Esophagus muscularis mucosa (tissue), 4 donors: ENCODE measurements at places on chromosomes 6 and 20. TPM values are rescaled to one million over a fixed set of nuclear protein-coding genes. Genes with fewer than 3 reads are reported as not detected.

- DNase-seq = no peak
Measured at GRCh38 chr6:149209871-149210775, 107.4 kb upstream of the TAB2 start.

GRCh38 chr6:141963543-141964295, 169.0 kb upstream of the GJE1 start:
- no peak for DNase-seq

DNA sequence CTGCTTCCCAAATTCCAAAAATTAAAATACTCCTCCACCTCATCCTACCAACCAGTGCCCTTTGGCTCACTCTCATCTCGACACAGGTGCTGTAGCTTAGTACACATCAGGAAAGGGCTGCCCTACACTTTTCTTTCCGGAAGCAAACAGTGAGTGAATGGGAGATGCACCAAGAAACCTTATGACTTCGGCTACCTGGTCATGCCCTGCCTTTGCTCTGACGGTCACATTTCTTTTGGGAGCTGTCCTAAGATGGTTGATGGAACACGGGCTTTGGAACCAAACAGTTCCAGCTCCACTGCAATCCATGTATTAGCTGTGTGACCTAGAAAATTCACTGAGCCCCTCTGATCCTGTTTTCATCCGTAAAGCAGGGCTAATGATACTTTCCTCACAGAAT, 92.7 kb upstream of the ASF1A start:
- DNase-seq = no peak

DNA sequence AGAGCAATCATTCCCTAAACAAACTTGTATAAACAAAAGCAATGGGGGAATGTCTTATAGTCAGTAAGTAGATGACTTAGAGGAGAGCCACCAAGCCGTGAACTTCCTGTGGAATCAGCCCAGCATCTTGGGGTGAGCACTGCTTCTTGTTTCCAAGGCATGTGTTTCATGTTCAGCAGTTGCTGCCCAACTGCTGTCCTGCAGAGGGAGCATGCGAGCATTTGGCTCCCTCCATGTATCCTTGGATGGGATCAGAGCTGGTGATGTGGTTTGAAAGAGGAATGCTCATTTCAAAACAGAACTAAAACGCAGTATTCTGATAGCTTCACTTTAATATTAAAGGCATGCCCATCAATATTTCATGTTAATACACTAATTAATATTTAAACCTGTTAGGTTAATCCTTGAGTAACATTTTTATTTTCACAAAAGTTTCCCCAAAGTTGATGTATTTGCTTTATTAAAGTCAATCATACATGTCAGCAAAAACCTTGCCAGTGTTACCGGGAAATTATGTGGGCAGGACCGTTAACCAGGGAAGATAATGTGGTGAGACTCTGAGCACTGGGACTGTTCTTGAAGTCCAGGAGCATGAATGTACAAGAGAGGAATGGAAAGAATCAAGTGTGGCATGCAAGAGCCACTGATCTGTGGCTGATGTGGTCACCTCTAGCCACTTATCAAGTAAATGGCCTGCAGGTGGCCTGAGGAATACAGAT, 172.1 kb upstream of the GGTLC1 start:
- peak; percentile 79 for DNase-seq

- no peak for DNase-seq
Measured at GRCh38 chr6:16316741-16317251, 78.4 kb downstream of the GMPR start.

DNA sequence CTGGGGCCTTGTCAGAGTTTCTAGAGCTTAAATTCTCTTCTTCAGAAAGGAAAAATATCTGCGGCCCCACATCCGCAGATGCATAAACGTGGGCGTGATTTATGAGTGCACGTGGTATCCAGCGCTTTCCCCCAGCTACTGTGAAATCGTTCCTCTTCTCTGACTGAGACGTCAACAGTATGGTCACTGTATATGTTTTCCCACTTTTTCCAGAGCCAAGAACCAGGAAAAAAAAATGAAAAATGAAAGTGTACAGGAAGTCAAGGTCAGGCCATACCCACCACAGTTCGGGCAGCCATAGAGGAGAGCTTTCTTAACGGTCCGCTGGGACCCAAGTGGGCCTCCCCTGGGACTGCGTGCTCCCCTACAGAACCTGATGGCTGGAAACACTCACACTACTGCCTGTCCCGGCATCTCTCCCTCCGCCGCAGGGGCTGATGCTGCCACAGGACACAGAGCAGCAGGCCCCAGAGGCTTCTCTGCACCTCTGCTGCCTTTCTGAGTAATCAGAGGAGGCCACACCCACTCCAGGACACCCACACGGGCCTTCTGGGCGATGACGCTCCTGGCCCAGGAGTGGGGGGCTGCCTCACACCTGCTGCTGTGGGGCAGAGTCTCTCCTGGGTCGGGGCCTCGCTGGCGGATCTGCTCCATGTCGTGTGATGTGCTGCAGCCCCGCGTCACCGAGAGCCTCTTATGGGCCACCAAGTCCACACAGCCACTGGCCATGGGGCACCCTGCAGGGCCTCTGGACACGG, 16.4 kb upstream of the STX16 start:
- no peak for DNase-seq

DNA sequence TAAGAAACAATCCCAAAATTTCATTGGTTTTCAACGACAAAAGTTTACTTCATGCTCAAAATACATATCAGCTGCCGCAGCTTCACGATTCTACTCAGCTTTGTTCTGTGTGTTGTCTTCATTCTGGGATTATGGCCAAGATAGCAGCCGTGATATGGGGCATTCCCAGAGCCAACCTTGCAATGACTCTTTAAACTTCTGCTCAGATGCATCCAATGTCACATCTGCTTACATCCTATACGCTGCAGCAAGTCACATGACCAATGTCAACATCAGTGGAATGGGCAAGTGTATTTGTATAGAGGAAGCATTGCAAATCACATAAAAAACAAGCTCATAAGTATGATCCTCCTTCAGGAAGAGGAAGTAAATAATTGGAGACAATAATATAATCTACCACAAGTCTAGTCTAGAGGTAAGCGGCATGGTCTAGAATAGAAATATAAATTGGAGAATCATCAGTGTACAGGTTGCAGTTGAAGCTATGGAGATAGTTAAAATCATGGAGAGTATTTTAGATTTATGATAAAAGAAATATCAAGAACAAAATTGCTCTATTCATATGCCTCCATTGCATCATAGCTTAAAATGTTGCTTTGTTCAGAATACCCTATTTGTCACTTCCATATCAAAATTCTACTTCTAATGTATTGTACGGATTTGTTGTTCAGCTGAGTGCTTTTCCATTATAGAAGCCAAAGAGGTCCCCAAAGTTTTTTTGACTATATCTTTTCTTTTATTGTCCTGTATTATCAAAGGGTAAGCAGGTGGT, 7.2 kb upstream of the C6orf141 start:
- no peak for DNase-seq

DNA sequence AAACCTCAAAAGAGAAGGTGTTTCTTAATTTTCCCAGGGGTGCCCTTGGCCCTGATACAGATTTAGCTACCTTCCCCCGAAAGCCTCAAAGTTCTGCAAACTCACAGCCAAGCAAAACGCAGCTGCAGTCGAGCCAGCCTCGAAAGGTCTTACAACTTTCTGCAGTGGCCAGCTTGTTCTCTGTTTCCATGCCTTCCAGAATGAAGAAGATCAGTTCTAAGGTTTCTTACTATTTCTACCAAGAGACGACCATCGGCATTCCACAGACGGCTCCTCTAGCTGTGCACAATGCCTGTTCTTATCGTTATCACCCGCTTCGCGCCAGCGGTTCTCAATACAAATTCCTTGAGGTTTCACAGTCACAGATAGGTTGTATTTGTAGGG, 28.5 kb upstream of the CCR6 start:
- peak; percentile 83 for DNase-seq

DNA sequence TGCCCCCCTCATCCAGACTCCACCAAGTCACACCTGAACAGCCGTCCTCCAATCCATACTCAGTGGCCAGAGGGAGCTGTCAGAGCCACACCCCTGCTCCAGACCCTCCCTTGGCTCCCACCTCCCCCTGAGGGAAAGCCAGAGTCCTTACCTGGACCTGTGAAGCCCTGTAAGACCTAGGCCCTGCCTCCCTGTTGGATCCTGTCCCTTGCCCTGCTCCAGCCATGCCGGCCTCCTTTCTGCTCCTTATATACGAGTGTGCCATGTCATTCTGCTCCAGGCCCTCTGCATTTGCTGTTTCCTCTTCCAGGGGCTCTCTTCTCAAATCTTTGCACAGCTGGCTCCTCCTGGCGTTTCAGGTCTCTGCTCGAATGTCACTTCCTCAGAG, 100.3 kb upstream of the MYL9 start:
- no peak for DNase-seq

MMP24 gene
- 1.3 TPM for total RNA-seq

TFAP2C gene
- 2.3 TPM for total RNA-seq

EYA4 gene
- total RNA-seq = 3.3 TPM
